ENCODE measurements at places on chromosomes 13 and 19. TPM values are rescaled to one million over a fixed set of nuclear protein-coding genes. Genes with fewer than 3 reads are reported as not detected.

The ATP4B gene
- total RNA-seq, result not detected

The ZNF578 gene
- not detected for total RNA-seq

The PGLYRP2 gene
- total RNA-seq, result not detected

GRCh38 chr19:46787331-46788261 lies 798 bp downstream of the SLC1A5 start:
- DNase-seq, result peak; percentile 69
